Activated CD8-positive, alpha-beta memory T cell treated with anti-CD3 and anti-CD28 coated beads for 4 hours (primary cell): ENCODE measurements at places on chromosomes 1 and 21.

DNA sequence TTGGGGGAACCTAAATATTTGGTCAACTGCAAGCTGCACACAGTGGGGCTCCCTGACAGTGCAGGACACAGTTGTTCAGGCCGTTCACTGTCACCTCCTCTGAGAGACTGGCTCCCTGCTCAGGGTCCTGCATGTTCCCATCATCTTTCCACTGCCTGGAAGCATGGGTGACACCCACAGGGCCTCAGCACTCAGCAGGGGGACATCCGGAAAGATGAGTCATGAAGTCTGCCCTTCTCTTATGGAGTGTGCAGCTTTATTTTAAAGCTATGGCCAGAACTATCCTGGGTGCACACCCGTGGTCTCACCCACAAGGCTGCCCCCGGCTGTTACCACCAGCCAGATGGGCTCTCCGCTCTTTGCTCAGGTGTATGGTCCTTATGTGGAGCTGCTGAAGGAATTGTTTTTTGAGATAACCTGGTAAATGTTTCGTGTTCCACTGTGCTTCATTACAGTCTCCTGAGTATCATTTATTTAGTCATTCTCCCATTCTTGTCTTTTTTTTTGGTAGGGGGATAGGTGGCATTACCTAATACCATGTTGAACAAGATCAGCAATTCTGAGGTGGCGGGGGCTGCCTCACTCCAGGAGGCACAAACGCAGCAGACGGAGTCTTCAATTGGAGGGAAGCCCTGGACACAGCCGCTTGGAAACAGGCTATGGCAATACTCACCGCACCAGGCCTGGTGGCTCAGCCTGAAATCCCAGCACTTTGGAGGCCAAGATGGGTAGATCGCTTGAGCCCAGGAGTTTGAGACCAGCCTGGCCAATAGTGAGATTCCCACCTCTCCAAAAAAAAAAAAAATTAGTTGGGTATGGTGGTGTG lies 14.3 kb downstream of the TRIM11 start:
- DNase-seq, result no peak

- no peak for DNase-seq
Measured at GRCh38 chr1:87204921-87205320, 123.8 kb upstream of the LMO4 start.

DNA sequence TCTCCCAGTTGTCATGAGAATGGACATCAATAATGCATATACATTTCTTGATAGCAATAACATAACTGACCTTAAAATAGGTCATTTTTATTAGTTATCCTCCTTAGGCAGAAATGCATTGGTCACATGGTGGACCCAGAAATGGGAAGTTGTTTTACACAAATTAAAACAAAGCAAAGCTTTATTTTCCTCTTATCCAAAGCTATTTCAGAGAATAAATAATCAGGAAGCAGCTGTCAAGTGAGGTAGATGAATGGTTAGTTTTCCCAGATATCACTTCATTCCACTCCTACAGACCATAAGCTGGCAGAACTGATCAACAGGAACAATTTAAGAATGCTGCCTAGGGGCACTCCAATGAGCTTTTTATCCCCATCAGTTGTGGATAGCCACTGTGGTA lies 16.0 kb upstream of the OLIG1 start:
- DNase-seq, result no peak

- DNase-seq, result no peak
Measured at GRCh38 chr1:172653015-172653709, 5.7 kb upstream of the FASLG start.

DNA sequence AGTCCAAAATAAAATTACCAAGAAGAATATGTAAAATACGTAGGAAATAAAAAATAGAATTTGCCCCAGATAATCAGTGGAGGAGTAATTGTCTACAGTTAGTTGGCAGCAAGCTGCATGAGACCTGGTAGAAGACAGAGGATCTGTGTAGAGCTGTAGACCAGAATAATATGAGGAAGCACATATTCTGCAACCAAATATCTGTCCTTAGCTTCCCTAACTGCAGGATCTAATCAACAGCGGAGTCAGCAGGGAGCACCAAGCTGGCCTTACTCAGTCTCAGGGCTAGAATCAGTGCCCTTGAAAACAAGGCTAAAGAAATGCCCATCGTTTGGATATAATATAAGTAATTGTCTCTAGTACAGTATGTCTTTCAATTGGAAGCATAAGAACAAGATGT lies 6.1 kb upstream of the GCSAML start:
- DNase-seq, result no peak
